ENCODE measurements at places on chromosomes 1 and 21. TPM values are rescaled to one million over a fixed set of nuclear protein-coding genes. Genes with fewer than 3 reads are reported as not detected.

- peaks cover 6% of the 10 kb centered on the region for H3K36me3 ChIP-seq
- H3K27me3 ChIP-seq = no peaks in the 10 kb centered on the region
- H3K4me3 ChIP-seq = no peak overlapping the region
- no peak for DNase-seq
- H3K4me1 ChIP-seq = peaks cover 12% of the 10 kb centered on the region
- no peak overlapping the region for H3K27ac ChIP-seq
Observed at GRCh38 chr1:46344481-46344880, 3.9 kb downstream of the NSUN4 start.

DNA sequence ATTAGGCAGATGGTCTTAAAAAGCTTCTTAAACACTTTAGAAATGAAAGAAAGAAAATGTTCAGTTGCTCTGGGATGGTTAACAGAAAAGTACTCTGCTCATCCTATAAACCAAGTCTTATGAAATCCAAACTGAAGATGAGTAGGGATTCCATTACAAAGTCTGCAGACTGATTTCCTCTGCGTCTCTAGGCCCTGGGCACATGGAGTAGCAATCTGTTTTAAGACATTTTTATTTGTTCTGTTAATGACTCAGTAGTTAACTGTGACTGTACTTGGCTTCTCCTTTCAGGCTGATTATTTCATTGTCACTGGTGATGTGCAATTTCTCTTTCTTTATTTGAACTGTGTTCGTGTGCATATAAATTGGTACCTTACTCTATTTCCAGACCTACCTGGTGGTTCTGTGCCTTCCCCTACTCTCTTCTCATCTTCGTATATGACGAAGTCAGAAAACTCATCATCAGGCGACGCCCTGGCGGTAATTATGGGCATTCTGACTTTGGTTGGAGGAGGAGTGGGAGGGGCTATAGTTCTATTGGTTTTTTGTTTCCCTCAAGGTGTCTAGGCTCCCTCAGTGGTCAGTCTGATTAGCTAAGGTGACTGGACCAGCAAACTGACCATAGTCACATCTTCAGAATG lies 30.6 kb downstream of the ATP1A1 start:
- H3K4me3 ChIP-seq = no peak overlapping the region
- DNase-seq = no peak
- peaks cover 14% of the 10 kb centered on the region for H3K4me1 ChIP-seq

DNA sequence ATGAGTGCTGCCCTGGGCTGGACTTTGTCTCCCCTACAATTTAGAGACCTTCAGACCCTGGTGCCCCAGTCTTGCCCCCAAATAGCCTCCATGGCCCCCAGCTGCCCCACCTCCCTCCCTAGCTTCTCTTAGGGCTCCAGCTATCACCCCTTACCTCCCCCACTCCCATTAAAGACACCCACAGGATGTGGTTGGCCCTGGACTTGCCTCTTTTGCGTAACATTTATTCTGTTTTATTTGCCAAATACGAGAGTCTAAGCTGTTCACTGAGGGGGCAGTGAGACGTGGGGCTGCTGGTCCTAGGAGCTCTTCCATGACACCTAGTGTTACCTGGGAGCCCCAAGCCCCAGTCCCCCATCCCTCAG lies 4.5 kb downstream of the ZC3H12A start:
- no peaks in the 10 kb centered on the region for H3K27me3 ChIP-seq
- peaks cover 49% of the 10 kb centered on the region for H3K4me1 ChIP-seq
- DNase-seq = no peak

DNA sequence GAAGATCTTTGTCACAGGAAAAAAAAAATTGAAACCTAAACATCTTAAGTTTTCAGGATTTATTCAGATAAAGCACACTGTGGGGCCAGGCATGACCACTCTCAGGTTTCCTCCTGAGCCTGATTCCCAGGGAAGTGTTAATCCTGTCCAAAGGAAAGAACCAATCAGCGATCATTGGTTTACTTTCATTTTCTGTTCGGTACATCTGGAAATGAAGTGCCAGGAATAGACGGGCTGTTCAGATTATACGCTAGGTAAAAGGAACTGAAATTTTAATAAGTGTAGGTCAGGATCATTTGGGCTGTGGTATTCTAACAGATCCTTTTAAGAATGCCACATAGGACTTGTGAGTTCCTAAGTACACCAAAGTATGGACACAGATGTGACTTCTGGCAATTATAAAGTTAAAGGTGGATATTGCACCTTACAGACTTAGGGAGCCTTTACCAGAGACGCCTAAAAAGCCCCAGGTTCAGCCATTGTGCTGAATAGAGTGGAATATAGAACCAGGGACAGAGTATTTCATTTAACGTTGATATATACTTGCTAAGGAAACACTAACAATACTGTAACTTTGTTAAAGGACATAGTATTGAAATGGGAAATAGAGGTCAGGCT lies 9.3 kb upstream of the CACYBP start:
- no peaks in the 10 kb centered on the region for H3K36me3 ChIP-seq
- peak overlapping the region; percentile 54 for H3K4me3 ChIP-seq
- H3K4me1 ChIP-seq = peaks cover 14% of the 10 kb centered on the region
- peak overlapping the region; percentile 38 for H3K27ac ChIP-seq

The F13B gene
- not detected for total RNA-seq

Measured in CD8-positive, alpha-beta memory T cell (primary cell).